Kidney (tissue), 22 donors: ENCODE measurements at places on chromosomes 16 and 17. TPM values are rescaled to one million over a fixed set of nuclear protein-coding genes. Genes with fewer than 3 reads are reported as not detected.

DNA sequence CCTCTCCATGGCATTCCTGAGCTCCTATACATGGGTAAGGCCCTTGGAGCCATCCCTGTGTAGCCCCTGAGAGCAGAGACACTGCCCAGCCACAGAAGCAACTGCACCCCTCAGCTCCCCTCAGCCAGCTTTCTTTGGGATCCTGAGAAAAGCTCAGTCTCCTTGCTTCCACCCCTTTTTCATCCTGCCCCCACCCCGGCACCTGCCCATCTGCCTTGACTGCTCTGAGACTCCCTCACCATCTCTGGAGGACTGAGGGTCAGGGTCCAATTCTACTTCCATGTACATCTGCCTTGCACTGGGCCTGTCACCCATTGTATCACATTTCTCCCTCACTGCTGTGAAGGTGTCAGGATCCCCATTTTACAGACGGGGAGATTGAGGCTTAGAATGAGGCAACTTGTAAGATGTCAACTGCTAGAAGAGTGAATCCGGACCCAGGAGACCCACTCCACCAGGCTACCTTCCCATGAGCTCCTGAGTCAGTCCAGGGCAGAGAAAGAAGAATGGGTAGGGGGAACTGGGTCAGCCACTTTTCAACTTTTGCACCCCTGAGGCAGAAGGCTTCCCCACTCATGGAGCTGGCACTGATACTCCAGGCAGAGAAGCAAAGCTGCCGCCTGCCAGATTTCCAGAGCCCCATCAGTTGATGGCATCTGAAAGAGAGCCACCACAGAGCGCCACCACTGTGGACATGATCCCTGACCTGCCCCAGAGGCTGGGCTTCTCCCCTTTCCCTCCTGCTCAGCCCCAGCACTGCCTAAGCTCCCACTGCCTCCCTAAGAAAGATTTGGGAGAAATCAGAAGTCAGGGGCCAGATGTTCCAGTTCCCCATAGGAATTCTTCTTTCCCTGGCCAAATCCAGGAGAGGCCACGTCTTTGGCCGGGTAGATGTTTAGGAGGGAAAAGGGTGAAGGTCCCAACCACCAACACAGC is 135.4 kb downstream of the TMEM132E start:
- H3K4me3 ChIP-seq = no peak overlapping the region
- H3K4me1 ChIP-seq = no peaks in the 10 kb centered on the region
- no peak overlapping the region for H3K27ac ChIP-seq

- no peaks in the 10 kb centered on the region for H3K36me3 ChIP-seq
- H3K27ac ChIP-seq = no peak overlapping the region
- H3K4me3 ChIP-seq = no peak overlapping the region
Observed at GRCh38 chr16:21713549-21714368, 50.0 kb downstream of the OTOA start.

DNA sequence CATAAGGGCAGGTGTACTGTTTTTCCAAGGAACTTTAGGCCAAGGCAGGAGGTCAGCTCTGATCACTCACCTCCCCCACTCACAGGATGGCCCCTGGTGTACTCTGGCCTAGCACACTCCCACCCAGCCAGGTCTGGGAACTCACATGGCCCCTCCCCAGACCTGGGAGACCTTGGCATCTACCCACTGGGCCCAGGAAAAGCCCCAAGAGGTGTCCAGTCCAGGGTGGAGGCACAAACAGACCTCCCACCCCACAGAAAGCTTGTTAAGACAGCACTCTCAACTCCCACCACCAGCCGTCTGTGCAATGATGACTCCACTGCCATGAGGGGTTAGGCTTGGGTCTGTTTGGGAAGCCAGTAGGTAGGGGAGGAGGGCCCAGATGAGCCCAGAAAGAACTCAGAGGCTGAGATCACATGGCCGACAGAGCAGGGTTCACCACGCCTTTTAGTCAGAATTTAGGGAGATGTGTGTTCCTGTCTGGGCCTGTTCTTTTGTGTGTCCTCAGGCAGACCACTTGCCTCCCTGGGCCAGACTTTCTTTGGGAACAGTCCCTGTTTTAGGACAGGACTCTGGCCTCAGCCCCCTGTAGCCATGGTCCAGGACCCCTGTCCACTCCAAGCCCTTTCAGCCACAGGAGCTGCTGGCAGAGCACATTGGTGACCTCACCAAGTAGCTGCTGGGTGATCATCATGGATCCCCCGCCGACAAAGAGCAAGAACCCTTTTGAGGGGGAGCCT is 12.1 kb upstream of the CBFB start:
- H3K4me1 ChIP-seq = peaks cover 8% of the 10 kb centered on the region
- H3K27ac ChIP-seq = no peak overlapping the region
- no peak for DNase-seq
- no peak overlapping the region for H3K4me3 ChIP-seq
- no peaks in the 10 kb centered on the region for H3K36me3 ChIP-seq
- H3K27me3 ChIP-seq = no peaks in the 10 kb centered on the region

DNA sequence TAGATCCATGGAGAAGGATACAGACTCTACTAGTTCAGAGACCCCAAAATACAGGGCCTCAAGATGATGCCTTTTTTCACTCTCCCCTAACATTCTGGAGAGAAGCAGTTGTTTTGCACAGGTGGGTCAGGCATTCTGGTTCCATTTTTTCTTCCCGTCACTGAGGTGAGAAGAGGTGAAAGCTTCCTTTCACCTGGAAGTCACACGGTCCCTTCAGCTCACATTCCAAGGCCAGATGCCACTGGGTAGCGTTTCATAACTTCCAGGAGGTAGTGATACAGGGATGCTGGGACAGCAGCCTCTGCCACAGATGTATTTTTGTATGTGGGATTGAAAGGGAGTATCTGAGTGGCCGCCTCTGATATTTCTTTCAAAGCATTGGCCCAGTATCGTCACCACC is 1.9 kb downstream of the CDK10 start:
- no peak overlapping the region for H3K27ac ChIP-seq
- DNase-seq = no peak
- H3K4me3 ChIP-seq = no peak overlapping the region
- peaks cover 19% of the 10 kb centered on the region for H3K36me3 ChIP-seq

GRCh38 chr17:1275962-1276736 is 3.3 kb upstream of the TRARG1 start:
- DNase-seq = no peak
- H3K4me3 ChIP-seq = no peak overlapping the region
- no peaks in the 10 kb centered on the region for H3K27me3 ChIP-seq
- no peaks in the 10 kb centered on the region for H3K36me3 ChIP-seq

GRCh38 chr17:14201988-14202380 is 34.7 kb downstream of the CDRT15 start:
- H3K4me1 ChIP-seq = no peaks in the 10 kb centered on the region
- no peaks in the 10 kb centered on the region for H3K27me3 ChIP-seq
- no peak overlapping the region for H3K27ac ChIP-seq
- no peak overlapping the region for H3K4me3 ChIP-seq

DNA sequence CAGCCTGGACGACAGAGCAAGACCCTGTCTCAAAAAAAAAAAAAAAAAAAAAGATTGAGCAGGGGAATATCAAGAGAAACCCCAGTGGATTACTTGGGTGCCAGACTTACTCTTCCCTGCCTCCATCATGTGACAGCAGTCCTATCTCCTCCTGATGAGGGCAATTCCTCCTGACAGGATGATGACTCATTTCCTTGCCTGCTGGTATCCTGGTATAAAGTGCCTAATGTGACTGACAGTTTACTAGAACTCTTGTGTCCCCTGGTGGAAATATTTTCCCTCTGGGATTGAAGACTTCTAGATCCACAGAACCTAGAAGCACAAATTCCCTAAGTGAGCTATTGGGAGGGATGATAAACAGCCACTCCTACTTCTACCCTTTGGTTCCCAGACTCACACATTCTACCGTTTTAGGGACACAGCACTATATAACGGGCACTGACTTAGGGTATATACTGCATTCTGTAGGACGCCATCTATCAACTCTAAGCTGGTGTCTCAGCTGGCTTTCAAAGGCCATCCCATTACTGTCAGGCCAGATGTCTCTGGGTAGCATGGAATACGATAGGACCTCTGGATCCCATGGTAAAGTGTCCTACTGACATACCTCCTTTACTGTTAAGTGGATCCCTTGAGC is 114.6 kb upstream of the MED13 start:
- no peaks in the 10 kb centered on the region for H3K4me1 ChIP-seq
- no peak overlapping the region for H3K27ac ChIP-seq
- no peaks in the 10 kb centered on the region for H3K36me3 ChIP-seq
- DNase-seq = no peak
- H3K27me3 ChIP-seq = no peaks in the 10 kb centered on the region

GRCh38 chr17:28967221-28968135 is 16.2 kb upstream of the PHF12 start:
- H3K4me1 ChIP-seq = peaks cover 6% of the 10 kb centered on the region
- H3K4me3 ChIP-seq = no peak overlapping the region
- H3K36me3 ChIP-seq = no peaks in the 10 kb centered on the region
- H3K27ac ChIP-seq = no peak overlapping the region
- H3K27me3 ChIP-seq = no peaks in the 10 kb centered on the region

The COQ7 gene
- polyA plus RNA-seq = 18.8 TPM

The CBFA2T3 gene
- polyA plus RNA-seq = 0.75 TPM

The CCL7 gene
- not detected for polyA plus RNA-seq

The FASN gene
- 13.6 TPM for polyA plus RNA-seq
